ENCODE measurements at places on chromosomes 16 and 17.

- DNase-seq, result no peak
These were observed 180.9 kb downstream of the RBFOX3 start for GRCh38 chr17:79429864-79430494.

DNA sequence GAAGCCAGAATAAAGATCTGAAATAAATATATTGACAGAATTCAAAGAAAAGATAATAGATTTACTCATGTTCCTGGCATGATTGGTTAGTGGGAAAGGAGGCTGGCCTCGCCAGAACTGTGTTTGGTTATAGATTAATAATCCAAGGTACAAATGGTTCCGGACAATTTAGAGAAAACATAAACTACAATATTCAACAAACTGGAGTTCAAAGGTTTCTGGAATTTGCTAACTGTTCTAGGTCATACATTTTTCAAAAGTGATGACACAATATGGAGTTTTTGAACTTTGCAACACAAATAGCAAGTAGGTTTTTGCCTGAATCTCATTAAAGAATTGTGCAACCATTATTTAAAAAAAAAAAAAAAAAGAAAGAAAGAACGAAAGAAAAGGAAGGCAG lies 251.7 kb upstream of the SALL1 start:
- no peak for DNase-seq

DNA sequence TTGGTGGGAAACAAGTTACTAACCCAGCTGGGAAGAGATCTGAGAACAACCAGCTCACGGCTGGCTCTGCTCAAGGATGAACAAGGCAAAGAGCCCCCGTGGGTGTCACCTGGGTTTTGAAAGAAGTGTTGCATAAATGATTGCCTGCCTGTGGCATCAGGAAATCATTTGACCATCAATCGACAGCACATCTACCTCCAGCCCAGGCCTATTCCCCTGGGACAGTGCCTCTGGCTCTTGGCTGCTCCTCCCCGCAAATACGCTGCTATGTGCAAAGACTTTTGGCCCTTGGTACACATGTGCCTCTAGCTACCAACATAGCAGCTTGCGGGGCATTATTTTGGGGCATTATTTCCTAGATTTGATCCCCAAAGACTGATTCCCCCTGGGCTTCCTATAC lies 39.4 kb upstream of the SMPD3 start:
- no peak for DNase-seq

- DNase-seq, result peak; percentile 52
These were observed 6.0 kb downstream of the ADAP2 start for GRCh38 chr17:30927756-30928155.

GRCh38 chr17:49822829-49823228 lies 25.0 kb downstream of the TAC4 start:
- peak; percentile 52 for DNase-seq

- no peak for DNase-seq
These were observed 23.8 kb upstream of the ABCC1 start for GRCh38 chr16:15925631-15926030.

DNA sequence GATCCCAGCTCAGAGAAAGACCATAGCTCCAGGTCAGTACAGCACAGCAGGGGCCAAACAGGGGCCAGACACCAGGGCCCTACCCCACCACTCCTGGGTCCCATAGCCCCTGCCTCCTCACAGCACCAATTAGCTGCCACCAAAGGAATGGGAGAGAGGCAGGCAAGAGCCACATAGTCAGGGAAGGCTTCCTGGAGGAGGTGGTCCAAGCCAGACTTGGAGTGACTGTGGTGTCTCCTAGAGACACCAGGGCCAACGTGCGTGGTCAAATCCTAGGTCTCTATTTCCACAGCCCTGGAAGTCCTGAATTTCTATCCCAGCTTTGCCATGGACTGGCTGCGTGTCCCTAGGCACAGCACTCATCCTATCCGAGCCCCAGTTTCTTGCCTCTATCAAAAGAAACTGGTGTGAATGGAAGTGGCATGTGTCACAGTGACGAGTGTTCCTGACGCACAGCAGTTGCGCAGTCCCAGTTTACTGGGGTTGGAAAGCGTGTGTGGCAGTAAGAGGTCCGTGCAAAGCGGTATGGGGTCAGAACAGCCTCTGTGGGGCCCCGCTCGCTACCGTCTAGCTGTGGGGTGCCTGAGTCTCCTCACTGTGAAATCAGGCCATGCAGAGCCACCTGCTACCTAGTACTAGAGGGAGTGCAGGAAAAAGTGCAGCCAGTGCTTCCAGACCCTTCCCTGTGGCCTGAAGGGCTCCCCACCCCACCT lies 23.5 kb downstream of the KCNJ12 start:
- no peak for DNase-seq

DNA sequence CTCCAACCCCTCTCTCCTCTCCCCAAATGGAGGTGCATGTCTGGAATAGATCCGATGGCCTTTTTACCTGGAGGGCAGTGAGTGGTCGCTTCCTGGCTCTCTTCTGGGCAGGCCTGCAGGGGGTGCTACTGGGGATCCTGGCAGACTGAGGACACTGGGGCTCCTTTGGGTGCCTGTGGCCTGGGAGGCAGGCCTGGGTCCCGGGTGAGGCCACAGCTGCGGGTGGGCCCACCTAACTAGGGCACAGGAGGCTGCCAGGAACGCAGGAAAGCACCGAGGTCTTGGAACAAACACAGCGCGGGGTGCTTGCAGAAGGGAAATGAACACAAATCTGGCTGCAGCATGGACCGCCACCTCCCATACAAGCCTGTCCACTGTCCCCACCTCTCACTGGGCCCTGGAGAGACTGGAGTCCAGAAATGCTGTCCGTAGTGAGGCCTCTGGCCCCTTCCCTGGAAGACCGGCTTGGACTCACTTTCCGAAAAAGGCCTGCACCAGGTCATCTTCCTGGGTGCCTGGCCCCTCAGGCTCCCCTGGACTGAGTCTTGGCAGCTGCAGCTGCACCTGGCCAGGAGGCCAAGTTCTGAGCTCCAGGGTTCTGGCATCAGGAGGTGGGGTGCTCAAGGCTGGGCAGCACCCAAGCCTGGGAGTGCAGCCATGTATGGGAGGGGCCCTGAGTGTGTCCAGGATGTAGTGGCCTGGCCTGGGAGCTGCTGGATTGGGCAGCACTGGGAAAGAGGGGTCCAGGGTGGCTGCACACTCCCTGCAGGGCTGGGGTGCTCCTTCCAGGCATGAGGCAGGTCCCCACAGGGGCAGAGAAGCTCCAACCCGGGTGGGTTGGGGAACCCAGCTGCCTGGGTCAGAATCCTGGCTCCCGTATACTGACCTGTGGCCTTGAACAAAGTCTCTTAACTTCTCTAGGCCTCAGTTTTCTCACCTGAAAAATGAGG lies 195.1 kb downstream of the IRF8 start:
- no peak for DNase-seq

- no peak for DNase-seq
These were observed 443.6 kb downstream of the WWOX start for GRCh38 chr16:78543023-78543422.

GRCh38 chr17:9677411-9677810 lies 32.1 kb downstream of the USP43 start:
- DNase-seq, result no peak

DNA sequence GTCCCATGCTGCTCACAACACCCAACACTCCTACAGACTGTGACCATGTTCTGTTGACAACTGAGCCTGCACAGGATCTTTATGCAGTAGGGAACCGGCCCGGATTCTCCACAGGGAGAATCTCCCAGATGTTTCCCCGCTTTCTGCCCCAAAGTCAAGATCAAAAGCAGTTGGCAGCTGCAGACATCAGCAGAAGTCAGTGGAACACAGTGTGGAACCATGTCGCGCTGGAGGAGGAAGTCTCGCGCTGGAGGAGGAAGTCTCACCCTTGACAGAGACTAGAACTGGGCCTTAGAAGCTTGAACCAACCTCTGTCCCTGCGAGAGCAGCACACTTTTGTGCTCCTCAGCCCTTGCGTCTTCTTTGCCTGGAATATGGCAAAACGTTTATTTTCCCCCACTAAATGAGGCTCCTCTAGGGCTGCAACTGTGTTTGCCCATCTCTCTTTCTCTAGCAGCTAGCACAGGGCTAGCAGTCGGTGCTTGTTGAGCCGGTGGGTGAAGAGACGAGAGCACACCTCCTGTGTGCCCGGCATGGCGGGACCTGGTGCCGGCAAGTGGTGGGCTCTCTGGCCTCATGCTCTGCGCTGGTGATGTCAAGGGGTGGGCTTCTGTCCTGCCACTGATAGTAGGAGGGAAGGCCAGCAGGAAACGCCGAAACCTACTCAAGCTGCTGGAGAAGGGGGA lies 2.1 kb upstream of the MRC2 start:
- peak; percentile 53 for DNase-seq

- no peak for DNase-seq
These were observed 44.8 kb upstream of the MYH10 start for GRCh38 chr17:8675306-8675705.

DNA sequence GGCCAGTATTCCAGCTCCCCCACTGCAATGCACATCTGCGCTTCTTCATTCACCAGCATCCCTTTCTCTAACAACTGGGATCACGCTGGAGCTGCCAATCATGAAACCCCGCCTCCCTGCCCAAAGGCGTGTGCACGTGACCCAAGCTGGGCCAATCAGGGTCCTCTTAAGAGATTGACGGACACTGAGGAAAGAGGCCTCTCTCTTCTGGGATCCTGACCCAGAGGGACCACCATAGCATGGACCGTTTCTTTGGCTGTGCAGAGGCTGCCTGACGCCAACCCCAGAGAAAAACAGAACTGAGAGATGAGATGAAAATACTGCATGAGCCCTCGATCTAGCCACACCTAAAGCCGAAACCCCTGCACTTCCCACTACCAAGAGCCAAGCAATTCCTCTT lies 32.0 kb downstream of the COTL1 start:
- peak; percentile 47 for DNase-seq

DNA sequence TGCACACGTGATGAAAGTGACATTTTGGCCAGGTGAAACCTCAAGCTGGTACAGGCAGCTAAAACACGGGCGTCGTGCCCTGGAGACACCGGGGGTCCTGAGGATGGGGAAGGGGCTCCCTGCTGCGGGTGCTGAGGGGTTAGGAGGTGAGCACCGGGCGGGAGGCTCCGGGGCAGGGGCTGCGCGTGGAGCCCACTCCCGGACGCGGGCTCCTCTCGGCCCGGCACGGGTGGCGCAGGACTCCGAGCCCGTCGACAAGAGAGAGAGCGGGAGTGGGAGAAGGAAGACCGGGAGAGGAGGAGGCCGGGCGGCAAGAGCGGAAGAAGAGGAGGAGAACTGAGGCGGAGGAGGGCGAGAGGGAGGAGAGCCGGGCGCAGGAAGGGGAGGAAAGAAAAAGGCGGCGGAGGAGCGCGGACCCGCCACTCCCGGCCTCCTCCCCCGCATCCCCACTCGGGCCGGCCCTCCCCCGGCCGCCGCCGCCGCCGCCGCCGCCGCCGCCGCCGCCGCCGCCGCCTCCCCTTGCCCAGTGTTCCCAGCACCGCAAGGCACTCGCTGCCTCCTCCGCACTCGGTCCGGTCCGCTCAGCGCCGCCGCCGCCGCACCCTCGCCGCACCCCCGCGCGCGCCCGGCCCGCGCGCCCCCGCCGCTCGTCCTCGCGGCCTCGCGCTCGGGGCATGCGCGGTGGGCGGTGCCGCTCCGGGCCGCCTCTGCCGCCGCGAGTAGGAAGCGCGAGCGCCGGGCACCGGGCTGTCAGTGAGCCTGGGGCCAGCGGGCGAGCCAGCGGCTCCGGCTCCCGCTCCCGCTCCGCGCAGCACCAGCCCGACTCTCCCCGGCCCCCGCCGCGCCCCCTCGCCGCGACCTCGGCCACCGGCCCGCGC lies at the start of gene PRKCA:
Gene PRKCA (plus strand): TSS at position 750 of the 878 bp plus-strand sequence.
- DNase-seq, result peak; percentile 67

- DNase-seq, result no peak
These were observed 97.9 kb downstream of the HS3ST3B1 start for GRCh38 chr17:14398766-14399165.

- peak; percentile 92 for DNase-seq
These were observed 12.2 kb upstream of the CXCL16 start for GRCh38 chr17:4751932-4752331.

DNA sequence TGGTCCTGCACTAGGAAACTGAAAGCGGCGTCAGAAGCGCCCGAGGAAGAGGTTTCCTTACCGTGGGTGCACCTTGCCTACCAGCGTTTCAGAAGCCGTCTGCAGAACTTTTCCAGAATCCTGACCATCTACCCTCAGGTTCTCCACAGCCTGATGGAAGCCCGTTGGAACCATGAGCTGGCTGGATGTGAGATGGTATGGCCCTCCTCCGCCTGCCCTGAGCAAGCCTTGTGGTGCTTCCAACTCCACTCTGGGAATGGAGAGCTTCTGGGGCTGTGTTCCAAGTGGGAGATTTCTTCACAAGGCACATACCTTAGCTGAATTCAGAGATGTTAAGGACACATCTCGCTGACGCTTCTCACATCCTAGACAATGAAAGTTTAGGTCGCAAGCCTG lies 51.8 kb upstream of the ENDOV start:
- DNase-seq, result no peak

GRCh38 chr17:15957206-15957605 lies 12.3 kb downstream of the ADORA2B start:
- DNase-seq, result no peak

DNA sequence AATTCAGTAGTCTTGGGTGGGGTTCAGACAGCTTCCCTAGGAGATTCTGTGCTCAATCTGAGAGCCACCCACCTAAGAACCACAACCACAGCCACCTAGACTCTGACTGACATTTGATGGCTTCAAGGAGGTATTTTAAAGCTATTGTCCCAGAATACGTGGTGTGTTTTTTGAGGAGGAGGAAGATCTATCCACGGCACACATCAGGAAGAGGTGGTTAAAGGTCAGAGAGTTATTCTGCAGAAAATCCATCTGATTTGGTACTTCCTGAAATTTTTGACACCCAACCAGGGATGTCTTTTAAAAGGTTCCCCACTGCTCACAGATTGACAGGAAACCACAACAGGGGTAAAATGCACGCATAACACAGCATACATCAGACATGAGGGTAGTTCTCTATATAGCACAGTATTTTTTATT lies 25.1 kb downstream of the SMARCE1 start:
- DNase-seq, result no peak

GRCh38 chr17:50469208-50469605 lies 527 bp upstream of the CHAD start:
- DNase-seq, result no peak

DNA sequence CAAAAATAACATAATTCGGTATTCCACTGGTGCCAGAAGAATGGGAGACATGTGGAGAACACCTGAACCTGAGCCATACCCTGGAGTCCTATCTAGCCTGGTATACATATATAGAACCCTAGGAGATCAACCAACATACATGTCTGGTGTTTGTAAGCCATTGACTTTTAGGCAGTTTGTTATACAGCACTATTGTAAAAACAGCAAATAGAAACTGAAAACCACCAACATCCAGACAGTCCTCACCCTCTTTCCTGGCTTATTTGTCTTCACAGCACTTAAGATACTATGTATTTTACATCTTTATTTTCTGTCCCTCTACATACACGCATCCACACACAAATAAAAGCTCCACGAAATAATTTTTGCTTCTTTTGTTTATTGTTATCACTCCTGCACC lies 404.2 kb upstream of the PMFBP1 start:
- no peak for DNase-seq

DNA sequence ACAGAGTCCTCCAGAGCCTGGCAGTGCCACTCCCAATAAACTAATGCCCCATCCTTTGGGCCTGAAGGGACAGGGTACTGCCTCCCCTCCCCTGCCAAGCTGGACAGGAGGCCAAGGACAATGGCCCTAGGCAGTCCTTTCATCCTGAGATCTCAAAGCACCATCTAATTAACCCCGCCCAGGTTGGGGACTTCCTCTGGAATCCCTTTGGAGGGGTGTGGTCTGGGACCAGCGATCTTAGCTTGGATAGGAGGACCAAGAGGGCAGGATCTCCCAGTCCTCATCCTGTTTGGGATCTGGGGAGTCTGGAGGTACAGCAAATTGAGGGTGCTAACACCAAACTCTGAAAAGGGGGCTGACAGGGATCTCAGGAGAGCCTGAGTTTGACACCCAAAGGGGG lies 18.2 kb upstream of the SP6 start:
- DNase-seq, result no peak

- no peak for DNase-seq
These were observed 223.6 kb downstream of the XYLT1 start for GRCh38 chr16:17246974-17247732.

Data from inflammatory macrophage (primary cell).